SK-N-DZ (cell line): ENCODE measurements at places on chromosomes 6 and 20.

DNA sequence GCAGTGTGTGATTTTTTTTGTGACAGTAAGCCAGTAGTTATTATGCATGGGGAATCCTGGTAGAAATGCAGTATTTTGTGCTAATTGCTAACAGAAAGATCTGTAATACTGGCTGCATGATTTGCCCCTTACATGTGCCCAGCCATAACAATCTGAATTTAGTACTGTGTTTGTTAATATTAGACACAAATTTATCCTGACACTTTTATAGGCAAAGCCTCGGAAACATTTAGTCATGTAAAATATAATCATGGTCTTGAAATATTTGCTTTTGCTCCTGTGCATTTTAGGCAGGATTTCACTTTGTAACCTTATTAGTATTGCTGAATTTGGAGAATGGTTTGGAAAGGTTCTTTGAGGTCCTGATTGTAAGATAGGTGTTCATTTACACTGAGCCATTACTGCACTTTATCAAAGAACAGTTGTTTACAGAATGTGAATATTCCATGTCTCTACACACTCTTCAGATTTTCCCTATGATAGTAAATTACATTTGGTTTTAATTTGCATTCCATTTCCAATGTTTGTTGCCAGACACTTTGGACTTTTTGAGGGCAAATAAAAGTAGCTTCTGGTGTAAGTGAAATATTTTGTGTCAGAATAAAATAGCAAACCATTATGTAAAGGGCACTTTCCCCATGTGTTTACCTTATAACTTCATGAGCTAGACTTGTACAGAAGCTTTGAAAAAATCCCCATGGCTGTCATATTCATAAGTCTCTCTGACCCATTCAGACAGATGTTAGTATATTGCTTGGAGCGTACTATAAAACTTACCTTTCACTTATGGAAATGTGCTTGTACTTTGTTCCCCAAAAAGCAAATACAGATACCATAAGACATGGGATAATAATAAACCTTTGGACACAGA, 349.9 kb downstream of the ARHGAP18 start:
- no peak for DNase-seq

DNA sequence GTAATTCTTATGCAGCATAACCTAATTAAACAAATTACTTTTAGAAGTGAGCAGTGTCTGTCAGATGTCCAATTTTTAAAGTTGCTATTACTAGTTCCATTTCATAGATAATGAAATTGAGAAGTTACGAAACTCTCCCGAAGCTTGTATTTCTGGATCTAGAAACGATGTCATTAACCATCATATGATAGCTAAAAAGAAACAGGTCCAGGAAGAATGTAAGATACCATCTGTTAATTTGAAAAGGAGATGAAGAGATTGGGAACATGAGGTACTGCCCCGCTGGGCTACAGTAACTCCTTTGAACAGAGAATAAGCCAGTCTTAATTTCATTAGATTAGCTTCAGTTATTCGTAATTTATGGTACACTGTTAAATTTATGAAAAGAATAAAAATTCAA, 47.5 kb upstream of the TMX4 start:
- DNase-seq: peak; percentile 79

DNA sequence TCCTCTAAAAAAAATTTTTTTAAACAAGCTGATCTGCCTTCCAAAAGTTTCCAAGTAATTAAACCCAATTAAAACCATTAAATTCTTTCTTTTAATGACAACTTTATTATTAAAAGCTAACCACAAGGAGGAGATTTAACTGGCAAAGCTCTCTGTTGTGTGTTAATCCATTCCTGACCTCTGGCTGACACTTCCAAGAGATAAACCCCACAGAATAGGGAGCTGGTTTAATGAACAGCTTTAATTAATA, 230.8 kb downstream of the EYA2 start:
- DNase-seq: no peak

- no peak for DNase-seq
These were observed 491 bp downstream of the GPSM3 start for GRCh38 chr6:32191696-32192607.

DNA sequence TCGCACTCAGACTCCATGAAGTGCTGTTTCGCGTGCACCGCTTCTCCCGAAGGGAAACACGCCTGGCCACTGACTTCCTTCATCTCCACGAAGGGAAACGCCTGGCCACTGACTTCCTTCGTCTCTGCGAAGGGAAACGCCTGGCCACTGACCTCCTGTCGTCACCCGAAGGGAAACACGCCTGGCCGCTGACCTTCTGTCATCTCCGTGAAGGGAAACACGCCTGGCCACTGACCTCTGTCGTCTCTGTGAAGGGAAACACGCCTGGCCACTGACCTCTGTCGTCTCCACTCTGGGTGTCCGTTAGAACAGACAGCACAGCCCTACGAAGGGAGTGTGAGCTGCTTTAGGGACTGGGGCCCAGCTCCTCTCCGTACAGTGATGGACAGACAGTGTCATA, 17.1 kb upstream of the ADRM1 start:
- no peak for DNase-seq

GRCh38 chr20:63434599-63435378, 37.7 kb downstream of the KCNQ2 start:
- DNase-seq: peak; percentile 84

GRCh38 chr6:35385457-35386202, 43.3 kb downstream of the PPARD start:
- peak; percentile 29 for DNase-seq

DNA sequence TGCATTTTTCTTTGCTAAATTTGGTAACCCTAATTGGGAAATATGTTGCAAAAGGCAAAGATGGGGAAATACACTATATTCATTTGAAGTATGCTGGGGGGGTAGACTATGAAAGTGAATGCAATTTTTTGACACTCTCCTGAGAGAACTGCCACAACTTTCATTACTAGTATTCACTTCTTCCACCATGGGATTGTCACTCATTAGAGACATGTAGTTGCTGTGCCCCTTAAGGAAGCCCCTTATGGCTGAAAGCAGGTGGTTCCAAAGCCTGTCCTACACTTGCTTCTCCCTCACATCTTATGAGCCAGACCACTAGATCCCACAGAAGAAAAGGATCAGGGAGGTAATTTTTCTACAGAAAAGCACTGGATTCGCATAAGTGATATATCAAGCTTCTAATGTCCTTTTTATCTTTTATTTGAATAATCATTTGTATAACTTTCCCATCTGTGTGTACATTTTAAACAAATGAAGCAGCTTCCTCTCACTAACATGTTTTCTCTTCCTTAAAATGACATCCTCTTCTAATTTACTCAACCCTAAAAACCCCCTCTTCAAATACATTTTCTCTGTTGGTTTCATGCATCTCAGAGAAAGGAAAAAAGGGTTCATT, 83.8 kb downstream of the GCLC start:
- DNase-seq: no peak

- DNase-seq: no peak
These were observed 68.7 kb upstream of the STMND1 start for GRCh38 chr6:17032988-17033634.

GRCh38 chr6:115832786-115833185, 227.9 kb downstream of the FRK start:
- DNase-seq: no peak

DNA sequence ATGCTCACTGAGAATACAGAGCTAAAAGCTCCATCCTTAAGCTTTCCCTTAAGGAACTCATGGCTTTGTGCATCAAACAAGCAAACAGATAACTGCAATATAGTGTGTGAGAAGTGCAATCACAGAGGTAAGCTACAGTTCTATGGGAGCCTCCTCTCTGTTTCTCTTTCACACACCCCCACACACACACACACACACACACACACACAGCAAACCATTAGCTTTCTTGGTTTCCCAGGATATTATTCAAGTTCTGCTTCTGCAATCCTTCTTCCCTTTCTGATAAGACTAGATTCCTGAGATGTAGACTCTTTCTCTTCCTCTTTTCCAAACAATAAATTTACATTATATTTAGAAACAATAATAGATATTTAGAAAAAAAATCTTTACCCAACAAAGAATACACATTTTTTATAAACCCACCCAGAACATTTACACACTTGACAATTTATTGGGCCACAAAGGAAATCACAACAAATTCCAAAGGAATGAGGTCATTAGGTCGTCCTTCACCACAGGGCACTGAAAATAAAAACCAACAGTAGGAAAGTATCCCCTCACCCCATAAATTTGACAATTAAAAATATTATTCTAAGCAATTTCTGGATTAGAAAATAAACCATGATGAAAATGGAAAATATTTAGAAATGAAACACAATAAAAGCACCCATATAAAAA, 9.3 kb upstream of the GFOD1 start:
- DNase-seq: no peak

- no peak for DNase-seq
These were observed 169.6 kb downstream of the MTHFD1L start for GRCh38 chr6:151034825-151035781.

- no peak for DNase-seq
These were observed 57.0 kb upstream of the XRN2 start for GRCh38 chr20:21246161-21246560.

GRCh38 chr20:17904027-17904426, 64.6 kb downstream of the SNX5 start:
- no peak for DNase-seq

DNA sequence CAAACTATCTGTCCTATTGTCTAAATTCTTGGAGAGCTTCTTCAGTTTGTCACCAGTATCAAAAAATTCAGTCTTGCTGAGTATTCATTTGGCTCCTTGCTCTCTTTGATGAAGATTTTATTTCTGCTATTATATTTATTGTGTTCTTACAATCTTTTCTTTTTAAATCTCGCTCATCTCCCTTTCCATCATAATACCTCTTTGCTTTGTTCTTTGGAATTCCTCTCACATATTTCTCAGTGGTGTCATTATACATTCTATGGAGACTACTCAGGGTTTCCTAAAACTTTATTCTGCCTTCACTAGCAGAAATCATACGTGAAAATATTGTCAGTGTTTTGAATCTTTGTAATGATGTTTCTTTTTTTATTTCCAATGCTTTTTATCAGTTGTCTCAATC, 445.2 kb upstream of the ID4 start:
- DNase-seq: no peak

GRCh38 chr6:162408826-162409535, 318.6 kb downstream of the PRKN start:
- DNase-seq: no peak

DNA sequence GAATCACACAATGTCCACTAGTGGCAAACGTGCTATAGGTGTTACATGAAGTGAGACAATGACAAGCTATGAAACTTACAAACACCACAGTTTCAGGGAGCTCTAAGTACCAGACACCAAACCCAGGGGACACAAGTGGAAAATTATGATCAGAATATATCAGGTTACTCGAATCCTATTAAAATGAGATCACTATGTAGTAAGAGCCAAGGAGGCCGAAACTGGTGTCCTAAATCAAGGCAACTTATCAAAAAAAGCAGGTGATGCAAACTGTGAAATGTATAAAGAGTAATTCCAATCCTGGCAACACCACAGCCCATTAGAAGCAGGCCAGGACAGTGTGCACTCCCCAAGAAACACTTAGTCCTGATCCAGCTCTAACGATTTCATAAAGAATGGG, 100.3 kb downstream of the ARHGAP18 start:
- DNase-seq: no peak

DNA sequence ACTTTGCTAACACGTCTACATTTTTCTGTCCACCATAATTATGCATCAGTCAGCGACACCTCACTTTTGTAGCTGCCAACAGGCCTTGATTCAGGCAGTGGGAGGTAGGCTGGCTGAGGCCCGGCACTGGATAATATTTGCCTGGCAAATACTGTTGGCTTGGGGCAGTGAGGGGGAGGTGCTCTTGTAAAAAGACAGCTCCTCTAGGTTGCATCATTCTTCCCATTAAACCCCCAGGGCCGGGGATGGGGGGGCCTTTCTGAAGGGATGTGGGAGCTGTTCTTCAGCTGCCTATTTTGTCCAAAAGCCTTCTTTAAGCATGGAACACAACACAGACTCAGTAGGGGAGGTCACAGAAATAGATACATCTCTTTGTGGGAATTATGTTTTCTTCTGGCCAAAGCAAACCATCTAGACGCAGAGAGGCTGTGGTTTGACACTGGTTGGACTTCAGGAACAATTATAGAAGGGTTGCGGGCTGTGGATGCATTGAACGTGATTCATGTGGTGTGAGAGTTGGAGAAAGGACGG, 338.3 kb upstream of the NT5E start:
- no peak for DNase-seq

- DNase-seq: peak; percentile 25
These were observed 703 bp downstream of the SNX9 start for GRCh38 chr6:157823528-157824370.

DNA sequence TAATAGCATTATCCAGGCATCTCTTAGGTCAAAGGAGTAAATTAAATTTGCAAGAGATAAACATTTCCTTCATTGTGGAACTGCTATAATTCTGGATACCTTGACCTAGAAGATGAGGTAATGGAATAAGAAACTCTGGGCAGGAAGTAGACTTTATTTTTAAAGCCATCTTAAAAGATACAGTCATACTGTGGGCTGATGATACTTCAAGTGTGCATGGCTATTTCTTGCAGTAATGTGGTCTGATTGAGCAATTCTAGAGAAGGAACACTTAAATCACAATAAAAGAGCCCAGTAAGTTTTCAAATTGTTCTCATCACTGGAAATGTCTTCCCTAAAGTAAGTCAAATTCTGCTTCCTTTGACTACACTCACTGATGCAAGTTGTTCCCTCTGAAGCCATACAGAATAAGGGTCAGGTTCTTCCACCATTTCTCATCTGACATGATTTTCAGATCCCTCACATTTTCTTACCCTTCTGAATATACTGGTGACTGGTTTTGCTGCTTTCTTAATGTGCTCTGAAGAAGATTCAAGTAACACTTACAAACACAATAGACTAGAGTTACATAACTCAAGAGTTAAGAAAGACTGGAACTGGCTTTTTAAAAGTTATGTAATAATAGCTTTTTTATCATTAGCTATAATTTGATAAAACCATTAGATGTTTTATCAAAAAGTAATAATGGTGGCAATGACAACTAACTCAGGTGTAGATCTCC, 62.6 kb upstream of the TMEM244 start:
- no peak for DNase-seq

DNA sequence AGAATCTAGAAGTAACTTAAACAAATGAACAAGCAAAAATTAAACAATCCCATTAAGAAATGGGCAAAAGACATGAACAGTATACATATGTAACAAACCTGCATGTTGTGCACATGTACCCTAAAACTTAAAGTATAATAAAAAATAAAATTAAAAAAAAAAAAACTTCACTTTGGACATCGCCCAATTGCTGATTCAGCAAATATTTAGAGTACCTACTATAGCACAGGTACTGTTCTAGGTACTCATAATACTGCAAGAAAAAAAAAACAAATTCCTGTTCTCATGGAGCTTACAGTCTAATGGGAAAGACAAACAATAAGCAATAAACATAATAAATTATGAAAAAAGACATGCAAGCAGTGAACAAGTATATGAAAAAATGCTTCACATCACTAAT, 501.5 kb upstream of the HS3ST5 start:
- no peak for DNase-seq

- DNase-seq: no peak
These were observed 61.1 kb upstream of the SLC22A16 start for GRCh38 chr6:110537208-110538123.
